CD4-positive, CD25-positive, alpha-beta regulatory T cell (primary cell): ENCODE measurements at places on chromosomes 3 and 15. TPM values are rescaled to one million over a fixed set of nuclear protein-coding genes. Genes with fewer than 3 reads are reported as not detected.
A peak's percentile ranks its signal among the peaks of the same experiment; 100 is the strongest.

The GOLGA6B gene
- total RNA-seq: not detected

The SSR3 gene
- total RNA-seq: 73.9 TPM

The CIP2A gene
- total RNA-seq: 6.3 TPM

The LIPH gene
- not detected for total RNA-seq

The SEMA4B gene
- 20.2 TPM for total RNA-seq

DNA sequence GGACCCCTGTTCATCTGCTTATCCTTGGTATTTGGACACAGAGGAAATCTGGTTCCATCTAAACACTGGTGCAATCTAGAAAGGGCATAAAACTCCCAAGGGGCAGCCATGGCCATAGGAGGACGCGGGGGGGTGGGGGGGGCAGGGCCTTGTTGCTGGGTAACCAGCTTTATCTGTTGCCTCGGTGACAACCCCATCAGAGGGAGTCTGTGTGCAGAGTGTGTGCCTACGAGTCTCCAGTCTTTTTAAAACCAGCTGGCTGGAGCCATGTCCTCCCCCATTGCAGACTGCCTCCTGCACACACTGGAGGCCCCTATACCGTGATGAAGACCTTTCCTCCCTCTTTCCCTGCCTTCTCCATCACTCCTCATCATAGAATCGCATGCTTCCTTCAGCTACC lies 26.4 kb upstream of the CORO2B start:
- no peak for DNase-seq

DNA sequence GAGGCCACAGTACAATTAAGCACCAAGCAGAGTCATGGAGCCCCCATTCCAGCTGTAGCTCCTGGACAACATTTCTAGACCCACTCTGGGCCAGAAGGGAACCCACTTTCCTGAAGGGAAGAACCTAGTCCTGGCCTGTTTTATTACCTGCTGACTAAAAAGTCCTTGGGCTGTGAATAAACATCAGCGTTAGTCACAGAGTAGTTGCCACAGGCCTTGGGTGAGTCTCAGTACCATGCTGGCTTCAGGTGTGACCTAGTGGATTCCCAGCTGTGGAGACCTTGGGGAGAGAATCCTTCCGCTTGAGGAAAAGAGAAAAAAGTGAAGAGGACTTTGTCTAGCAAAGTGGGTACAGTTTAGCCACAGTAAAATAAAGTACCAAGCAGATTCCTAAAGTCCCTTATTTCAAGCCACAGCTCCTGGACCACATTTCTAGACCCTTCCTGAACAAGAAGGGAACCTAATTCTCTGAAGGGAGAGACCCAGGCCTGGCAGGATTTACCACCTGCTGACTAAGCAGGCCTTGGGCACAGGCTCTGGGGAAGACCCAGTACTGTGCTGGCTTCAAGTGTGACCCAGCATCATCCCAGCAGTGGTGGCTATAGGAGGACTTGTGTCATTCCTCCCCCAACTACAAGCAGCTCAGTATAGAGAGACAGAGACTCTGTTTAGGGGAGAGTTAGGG lies 118.3 kb upstream of the KCNH8 start:
- no peak for DNase-seq

DNA sequence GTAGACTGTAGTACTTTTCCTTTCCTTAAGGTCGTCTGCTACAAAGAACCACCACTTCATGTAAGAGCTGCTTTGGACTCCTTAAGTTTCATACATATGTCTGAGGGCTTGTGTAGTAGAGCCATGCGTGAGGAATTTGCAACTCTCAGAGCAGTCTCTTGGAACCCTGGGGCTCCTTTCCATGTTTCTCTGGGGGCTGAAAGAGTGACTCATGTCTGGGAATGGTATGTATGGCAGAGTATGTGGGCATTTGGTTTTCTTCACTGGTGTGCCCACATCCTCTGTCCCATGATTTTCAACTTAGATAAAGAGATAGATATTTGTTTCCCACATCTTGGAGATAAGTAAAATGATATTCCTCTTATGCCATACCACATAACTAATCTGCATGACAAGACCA lies 20.6 kb upstream of the RBM5 start:
- no peak for DNase-seq

- no peak for DNase-seq
Observed at GRCh38 chr3:114178770-114179368, at the start of gene DRD3. Gene DRD3, minus strand, starts transcription at chr3:114179052. Its CDS starts 7,060 bp downstream, at chr3:114171992.

GRCh38 chr3:133396906-133397305 lies 3.0 kb upstream of the BFSP2 start:
- no peak for DNase-seq

GRCh38 chr3:171347301-171348039 lies 112.7 kb downstream of the TNIK start:
- no peak for DNase-seq

DNA sequence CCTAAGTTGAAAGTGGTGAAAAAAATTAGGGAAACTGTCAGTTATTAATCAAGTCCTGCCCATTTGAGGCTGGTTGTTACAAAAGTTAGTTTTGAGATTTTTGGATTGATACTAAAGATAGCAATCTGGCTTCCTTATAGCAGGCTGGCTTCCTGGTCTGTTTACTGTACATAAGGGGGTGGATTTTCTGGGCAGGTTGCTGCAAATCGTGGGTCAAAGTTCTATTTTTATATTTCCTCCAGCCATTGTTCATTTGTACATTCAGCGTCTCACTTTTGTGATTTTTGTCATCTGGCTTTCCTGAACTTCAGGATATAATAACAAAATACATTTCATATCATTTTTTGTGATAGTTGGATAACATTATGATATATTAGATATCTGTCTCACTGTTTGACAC lies 49.5 kb downstream of the CLDN1 start:
- no peak for DNase-seq

DNA sequence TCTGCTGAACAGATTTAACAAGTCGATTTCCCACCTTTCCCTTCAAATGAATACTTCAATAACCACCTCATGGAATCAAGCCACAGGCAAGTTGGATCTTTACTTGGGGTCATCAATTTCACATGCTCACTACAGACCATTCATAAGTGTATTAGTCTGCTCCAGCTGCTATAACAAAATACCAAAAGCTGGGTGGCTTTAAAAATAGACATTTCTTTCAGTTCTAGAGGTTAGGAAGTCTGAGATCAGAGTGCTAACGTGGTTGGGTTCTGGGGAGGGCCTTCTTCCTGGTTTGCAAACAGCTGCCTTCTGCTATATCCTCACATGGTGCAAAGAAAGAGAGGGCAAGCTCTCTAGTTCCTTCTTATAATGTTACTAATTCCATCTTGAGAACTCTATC lies 5.1 kb downstream of the GPR176 start:
- no peak for DNase-seq

DNA sequence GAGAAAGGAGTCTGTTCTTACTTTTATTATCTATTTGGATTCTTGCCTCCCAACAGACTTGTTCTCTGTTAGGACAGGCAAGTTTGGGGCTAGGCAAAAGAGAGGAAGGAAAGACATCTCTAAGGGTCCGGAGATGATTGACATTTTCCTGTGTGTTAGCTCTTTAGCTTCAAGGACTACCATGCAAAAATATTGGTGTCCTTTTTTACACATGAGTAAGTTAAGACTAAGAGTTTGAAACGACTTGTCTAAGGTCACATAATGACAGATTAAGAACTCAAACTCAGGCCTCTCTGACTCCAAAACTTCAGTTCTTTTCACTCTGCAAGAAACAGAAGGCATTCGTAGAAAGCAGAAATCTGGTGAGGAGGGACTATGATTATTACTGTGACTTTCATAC lies 5.9 kb downstream of the LMCD1 start:
- DNase-seq: no peak

DNA sequence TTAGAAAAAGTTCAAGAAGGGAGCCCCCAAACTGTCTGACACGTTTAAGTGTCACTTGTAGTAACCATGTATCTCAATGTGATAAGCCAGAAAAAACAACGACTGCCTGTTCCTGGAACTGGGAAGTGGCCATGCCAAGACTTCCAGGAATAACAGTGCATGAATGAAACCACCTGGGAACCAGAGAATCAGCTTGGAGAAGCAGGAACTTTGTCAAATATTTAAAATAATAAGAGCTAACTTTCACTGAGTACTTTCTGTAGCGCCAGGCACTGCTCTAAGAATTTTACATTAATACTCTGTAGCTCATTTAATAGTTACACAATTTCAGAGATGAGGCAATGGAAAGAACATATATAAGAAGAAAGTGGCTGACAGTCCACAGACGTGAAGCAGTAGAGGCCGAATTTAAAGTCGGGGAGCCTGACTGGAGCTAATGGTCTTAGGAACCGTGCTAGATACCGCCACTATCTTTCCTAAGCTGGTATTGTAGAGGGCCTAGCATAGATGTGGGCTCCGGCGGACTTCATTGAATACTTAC lies 876 bp downstream of the PLSCR1 start:
- DNase-seq: peak; percentile 20
